ENCODE measurements at places on chromosomes 11 and 22.

DNA sequence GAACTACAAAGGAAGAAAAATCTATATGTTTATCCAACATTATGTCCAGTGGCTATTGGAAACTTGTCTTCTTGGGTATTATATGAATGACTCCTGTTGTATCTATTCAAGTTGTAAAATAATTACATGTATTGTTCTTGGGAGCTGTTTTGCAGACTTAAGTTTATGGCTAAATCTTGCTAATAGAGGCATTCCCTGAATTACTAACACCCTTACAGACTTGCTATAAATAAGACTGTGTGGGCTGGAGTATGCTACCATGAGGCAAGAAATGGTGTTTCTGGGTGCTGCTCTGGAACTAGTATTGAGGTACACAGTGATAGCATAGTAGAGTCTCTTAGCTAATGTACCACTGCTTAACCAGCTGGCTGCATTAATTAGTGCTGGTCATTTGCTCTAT lies 155.1 kb downstream of the HIPK3 start:
- no peak for DNase-seq

- peak; percentile 58 for DNase-seq
These were observed 342.6 kb upstream of the CCDC90B start for GRCh38 chr11:83628622-83629355.

DNA sequence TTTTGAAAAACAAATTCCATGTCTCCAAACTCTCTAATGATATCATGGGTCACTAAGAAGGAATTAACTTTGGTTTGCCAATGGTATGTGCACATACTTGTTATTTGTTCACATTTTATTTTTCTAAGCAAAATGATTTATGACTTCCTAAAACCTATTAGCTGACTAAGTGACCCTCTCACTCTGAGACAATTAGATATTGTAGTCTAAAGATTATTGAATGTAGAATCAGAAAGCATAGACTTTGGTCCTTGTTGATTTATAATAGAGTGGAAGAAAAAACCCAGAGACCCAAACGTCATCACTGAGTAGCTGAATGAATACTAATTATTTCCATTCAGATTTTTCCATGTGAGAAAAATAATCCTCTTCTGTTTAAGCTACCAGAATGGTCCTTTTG lies 243.5 kb upstream of the ANO3 start:
- DNase-seq, result no peak

GRCh38 chr22:37244114-37244921 lies at the start of gene RAC2:
Gene RAC2, minus strand, starts transcription at chr22:37244269. Its CDS starts 121 bp downstream, at chr22:37244148.
- no peak for DNase-seq

DNA sequence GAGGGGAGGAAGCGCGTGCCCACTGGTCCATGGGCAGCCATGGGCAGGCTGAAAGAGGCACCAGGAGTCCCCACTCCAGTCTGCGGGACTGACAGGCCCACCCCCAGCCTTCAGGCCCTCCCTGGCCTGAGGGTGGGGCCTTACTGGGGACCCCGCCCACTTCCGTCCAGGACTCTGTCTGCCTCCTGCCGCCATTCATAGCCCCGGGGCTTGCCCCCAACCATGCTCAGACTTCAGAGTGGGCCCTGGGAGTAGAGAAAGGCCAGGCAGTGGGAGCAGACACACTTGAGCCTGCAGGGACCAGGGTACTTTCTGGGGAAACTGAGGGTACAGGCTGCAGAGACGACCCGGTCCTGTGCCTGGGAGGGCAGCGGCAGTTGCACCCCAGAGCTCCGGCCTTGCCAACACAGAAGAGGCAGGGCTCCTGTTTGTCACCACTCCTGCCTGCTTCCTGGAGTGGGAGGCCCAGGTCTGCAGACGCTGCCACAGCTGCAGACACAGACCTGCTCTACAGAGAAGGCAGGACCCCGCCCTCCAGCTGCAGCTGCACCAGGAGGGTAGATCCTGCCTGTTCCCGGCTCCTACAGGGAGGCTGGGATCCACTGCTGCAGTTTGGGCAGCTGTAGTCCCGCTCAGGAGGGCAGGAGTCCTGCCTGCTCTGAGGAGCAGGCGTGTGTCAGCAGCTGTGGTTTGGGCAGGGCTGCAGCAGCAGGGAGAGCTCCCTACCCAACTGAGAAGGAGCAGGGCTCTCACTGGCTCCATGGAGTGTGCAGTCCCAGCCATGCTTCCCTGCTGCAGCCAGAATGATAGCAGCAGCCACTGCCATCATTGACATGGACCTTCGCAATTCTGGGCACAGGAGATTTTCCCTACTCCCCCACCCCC lies 387.9 kb upstream of the ANO3 start:
- DNase-seq, result no peak

DNA sequence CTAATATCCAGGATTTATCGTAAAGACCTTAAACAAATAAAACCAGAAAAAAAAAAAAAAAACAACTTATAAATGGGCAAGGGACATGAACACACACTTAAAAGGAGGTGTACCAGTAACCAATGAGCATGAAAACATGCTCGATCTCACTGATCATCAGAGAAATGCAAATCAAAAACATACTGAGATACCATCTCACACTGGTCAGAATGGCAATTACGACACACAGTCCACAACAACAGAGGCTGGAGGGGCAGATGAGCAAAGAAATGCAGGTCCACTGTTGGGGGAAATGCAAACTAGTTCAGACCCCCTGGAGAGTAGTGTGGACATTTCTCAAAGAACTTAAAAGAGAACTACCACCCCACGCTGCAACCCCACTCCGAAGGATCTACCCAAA lies 13.2 kb downstream of the RGL4 start:
- no peak for DNase-seq

DNA sequence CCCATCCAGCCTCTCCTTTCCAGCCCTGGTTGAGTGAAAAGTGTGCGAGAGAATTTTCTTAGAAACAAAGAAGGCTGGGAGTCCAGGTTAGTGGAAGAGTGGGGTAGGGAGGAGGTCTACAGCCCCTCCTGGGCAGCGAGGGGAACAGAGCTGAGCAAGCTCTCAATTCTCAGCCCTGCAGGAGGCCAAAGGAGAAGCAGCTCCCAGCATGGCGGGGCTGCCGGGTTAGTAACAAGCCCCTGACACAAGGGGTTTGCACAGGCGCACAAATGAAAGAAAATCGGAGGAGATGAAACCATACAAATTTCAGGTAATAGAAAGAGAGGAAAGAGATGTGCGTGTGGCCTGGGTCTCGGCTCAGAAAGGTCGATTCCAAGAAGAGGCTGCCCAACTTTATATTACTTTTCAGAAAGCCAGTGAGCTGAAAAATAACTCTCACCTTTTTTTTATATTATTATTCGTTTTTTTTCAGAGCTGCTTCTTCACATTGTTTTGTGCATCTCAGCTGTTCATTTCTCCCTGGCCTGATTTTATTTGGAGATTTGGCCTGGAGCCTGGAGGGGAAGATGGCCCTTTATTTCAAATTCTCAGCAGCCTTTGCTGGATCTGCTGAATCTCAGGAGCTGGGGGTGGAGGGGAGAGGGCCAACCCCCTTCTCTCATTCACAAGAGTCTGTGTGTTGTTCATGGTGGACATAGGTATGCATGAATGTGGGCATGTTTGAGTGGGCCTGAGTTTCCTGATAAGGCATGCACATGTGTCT lies 583.2 kb downstream of the BUD13 start:
- no peak for DNase-seq

DNA sequence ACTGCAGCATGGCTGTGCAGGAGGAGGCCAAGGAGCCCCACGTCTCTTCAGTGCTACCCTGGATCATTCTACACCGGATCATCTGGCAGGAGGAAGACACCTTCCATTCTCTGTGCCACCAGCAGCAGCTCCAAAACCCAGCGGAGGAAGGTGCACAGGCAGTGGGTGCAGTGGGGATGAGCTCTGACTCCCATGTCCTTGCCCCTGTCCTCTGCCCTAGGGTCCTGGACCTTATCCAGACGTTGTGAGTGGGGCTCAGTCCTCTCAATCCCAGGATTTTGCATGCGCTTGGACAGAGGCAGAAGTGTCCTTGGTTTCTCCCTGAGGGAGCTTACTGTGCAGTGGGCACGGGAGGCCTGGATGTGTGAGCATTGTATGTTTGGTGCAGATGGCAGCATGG lies 61.3 kb downstream of the CABIN1 start:
- no peak for DNase-seq

DNA sequence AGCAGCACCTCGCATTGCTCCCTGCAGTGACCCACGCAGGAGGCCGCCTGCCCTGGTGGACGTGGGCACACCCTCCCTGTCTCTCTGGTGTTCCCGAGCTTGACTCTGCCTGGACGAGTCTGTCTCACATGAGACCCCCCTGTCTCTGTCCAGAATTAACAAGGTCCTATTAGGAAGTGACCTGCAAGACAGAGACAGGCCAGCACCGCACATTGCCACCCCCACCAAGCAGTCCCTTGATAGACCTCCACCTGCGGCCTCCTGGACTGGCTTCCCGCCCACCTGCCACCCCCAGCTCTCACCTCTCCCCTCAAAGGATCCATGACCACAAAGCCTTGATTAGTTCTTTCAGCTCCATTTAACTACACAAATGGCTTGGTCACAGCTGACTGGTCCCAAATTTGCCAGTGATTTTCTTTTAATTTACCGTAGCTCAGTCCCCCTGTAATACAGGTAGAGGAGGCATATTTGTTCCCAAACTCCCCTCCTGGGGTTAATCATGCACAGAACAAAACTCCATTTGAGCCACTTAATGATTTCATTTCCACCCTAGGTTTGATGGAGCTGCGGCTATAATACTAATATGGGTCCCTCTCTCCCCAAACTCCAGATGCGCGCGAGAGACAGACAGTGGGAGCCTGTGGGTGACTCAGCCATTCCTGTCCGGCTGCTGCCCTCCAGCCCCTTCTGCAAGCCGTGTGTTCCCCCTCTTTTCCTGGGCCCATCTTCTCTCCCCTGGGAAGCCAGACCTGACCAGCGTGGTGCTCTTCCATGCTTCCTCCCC lies 11.2 kb downstream of the SPATA19 start:
- DNase-seq, result no peak

DNA sequence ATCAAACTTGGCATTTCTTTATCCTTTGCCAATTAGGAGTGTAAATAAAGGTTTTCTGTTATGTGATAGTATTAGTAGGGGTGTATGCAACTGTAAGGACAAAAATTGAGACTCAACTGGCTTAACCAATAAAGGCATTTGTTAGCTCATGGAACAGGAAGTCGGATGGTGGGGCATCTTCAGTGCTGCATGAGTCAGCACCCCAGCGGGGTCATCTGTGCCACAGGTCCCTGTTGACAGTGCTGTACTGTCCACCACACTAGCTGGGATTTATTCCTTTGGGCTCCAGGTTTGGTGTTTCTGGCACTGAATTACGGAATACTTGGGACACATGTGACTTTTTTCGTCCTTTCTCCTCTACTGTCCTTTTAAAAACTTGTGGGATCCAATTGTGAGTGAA lies 86.0 kb downstream of the PPP6R3 start:
- DNase-seq, result no peak

All from NCI-H187 (cell line).